Anterior cingulate cortex (tissue), 58 donors: ENCODE measurements at places on chromosomes 11 and 22.

GRCh38 chr22:43860831-43861230 is 1.5 kb downstream of the SULT4A1 start:
- no peak for DNase-seq

DNA sequence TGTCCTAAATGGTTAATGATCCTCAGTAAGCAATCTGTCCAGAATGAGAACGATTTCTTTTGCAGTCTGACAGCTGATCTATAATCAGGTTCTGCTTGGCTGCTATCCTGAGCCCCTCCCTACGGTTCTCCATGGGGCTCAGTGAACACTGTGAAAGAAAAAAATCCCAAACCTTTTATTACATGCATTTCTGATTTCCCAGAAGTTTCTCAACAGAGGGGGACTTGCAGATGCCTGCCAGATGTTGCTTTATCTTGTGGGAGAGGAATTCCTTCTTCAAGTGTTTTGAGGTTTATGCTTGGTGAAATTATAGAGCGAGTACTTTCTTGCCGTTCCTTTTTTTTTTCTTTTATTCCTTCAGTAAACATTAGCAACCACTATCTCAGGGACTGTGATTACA is 531.9 kb upstream of the ISX start:
- DNase-seq = no peak

GRCh38 chr11:8532475-8532874 is 61.6 kb downstream of the STK33 start:
- DNase-seq = no peak

- no peak for DNase-seq
Measured at GRCh38 chr11:96146765-96147164, 196.2 kb downstream of the MAML2 start.

DNA sequence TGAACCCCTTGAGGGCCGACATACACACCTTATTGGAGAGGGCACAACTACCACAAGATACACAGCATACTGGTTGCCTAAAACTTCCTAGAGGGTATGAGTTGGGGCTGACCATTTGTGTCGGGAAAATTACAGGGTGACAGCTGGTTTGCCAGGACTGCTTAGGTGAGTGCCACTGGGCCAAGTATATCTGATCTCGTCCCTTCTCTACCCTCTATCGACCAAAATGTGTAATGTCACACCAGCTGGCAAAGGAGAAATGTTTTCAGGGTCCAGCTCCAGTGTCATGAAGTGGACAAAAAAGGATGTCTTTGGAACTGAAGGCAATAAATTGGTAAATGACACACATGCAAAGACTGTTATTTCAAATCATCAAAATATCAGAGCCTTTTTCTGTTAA is 126.1 kb downstream of the PGR start:
- no peak for DNase-seq

GRCh38 chr11:130261571-130261970 is 53.1 kb downstream of the ZBTB44 start:
- peak; percentile 13 for DNase-seq

GRCh38 chr11:106507645-106508306 is 430.3 kb downstream of the AASDHPPT start:
- DNase-seq = no peak

DNA sequence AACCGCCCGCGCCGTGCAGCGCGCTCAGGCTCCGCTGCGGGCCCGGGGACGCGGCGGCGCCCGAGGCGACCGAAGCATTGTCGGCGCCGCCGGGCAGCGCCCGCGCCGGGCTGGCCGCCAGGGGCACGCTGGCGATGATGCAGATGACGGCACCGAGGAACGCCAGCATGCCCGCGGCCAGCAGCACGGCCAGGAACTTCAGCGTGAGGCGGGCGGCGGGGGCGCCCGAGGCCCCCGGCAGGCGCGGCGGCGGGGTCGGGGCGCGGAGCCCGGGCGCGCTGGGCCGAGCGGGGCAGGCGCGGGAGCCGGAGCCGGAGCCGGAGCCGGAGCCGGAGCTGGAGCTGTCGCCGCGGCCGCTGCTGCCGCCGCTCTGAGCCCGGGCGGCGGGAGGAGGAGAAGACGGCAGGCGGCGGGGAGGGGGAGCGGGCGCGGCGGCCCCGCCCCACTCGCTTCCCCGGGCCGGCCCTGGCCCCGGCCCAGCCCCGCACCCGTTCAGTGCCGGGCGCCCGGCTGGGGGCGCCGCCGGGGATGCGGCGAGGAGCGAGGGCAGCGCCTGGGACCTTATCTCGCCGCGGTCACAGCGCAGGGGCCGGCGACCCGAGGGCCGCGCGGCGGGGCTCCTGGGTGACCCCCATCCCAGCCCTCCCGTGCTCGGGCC is at the start of gene NPTXR:
Gene NPTXR (minus strand): TSS at position 372 of the 658 bp plus-strand sequence.
- peak; percentile 60 for DNase-seq

DNA sequence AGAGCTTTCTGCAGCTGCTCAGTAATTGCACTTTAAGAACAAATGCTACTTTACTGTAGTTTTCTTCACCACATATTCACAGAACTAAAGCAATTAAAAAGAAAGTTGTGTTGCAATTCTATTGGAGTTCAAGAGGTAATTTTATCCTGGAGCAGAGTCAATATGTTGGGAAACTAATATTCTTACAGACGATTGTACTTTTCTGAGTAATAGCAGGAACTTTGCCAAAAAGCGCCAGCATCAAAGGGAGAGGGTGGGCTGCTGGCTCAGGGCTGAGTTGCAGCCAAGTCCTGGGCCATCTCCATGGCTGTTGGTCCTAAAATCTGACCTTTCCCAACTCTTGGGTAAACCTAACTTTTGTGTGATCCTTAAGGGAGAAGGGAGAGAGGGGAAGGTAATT is 73.6 kb upstream of the MYO18B start:
- DNase-seq = no peak

DNA sequence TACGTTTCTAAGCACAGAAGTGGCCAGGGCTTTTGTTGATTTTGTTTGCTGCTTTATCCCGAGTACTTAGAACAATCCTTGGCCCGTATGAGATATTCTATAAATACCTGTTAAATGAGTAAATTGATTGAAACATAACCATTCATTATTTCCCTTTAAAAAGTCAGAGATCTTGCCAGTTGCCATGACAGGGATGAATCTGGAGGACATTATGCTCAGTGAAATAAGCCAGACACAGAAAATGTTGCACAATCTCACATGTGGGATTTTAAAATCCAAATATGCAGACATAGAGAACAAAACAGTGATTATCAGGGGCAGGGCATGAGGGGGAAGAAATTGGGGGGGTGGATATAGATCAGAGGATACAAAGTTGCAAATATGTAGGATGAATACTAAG is 1240.1 kb downstream of the LRRC4C start:
- DNase-seq = no peak

- DNase-seq = no peak
Measured at GRCh38 chr22:48407256-48407955, 1420.3 kb downstream of the BRD1 start.

DNA sequence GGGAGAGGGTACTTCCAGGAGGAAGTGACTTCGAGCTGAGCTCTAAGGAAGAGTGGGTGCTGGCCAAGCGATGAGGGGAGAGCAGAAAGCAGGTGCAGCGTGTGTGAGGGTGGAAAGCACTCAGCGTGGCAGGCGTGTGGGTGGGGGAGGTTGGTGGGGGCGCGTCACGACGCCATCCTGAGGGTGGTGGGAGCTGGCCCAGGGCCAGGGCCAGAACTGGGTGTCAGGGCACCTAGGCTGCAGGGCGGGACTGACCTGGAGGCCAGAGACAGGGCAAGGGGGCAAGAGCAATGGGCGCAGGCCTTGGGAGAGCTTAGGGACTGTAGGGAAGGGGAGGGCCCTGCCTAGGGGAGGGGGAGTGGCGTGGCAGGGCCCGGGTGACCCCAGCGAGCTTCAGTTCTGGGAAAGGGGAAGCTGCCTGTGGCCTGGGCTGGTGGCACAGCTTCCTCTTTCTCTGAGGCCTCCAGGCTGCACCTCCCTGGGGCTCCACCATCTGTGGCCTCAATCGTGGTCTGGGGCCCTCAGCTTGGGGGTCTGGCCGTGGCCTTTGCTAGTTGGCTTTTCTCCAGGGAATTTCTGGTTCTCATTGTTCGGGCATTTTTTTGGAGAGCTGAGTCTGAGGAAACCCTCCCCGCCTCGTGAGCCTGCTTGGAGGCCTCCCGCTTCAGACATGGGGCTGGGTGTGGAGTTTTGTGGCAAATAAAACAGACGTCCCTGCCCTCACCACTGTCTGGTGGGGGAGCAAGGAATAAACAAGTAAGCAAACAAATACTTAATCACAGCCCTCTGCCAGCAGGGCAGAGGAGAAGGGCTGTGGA is 8.9 kb downstream of the RELT start:
- DNase-seq = peak; percentile 44

DNA sequence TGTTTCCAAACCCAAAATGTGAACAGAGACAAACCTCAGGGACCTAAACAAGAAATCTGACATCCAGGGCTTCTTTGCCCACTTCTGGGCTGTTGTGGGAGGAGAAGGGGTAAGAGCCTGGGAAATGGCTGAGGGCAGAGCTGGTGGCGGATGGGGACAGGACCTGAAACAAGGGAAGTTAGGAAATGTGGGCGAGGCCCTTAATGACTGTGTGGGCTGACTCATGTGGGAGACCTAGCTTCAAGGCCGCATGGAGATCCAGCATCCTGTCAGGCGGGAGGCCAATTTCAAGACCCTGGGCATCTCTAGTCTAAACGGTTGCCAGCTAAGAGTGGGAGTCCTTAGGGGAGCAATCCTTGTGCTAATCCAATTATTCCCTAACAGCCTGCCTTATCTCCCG is 2.1 kb upstream of the OAF start:
- no peak for DNase-seq

DNA sequence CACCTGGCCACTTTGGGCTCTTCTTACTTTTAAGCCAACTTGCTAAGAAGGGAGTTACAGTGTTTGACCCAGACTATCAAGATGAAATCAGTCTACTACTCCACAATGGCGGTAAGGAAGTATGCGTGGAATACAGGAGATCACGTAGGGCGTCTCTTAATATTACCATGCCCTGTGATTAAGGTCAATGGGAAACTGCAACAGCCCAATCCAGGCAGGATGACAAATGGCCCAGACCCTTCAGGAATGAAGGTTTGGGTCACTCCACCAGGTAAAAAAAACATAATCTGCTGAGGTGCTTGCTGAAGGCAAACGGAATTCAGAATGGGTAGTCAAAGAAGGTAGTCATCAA is 1.0 kb upstream of the YPEL4 start:
- DNase-seq = no peak

GRCh38 chr22:40628354-40629042 is 8.0 kb downstream of the MRTFA start:
- DNase-seq = no peak

GRCh38 chr11:61958590-61958989 is 8.4 kb downstream of the BEST1 start:
- no peak for DNase-seq

DNA sequence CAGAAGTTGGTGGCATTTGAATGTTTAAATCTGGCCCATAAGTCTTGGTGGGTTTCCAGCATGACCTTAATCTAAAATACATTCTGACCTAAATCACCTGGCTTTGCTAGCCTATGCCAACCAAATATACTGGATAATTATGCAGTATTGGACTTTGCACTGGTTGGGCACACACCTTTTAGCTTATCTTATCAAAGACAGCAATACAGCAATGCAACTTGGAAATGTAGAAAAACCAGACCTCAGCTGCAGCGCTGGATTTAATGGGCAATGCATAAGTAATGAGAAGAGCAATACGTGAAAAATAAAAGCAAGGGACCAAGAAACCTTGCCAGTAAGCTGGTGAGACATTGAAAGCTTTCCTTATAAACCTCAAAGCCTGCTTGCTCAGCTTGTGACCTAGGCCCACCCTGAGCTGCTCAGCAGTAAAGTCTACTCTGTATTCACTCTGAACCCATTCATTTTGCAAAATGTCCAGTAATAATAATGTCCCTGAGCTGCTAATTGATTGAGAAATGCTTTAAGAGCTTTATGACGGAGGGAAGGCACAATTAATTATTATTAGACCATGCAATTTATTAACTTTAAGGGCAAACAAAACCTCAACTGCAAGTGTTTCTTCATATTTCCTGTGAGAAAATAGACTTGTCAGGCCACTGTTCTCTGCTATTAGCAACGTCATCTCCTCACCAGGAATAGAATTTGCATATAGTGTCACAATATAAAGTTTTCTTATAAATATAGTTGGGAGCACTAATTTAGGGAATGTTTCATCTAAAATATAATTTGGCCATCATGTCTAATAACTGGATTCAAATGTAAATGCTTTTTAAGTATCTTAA is 49.4 kb upstream of the CEP295 start:
- DNase-seq = no peak

GRCh38 chr11:65573391-65574079 is 1.2 kb downstream of the FAM89B start:
- no peak for DNase-seq

- no peak for DNase-seq
Measured at GRCh38 chr11:45525393-45525792, 140.0 kb downstream of the CHST1 start.

DNA sequence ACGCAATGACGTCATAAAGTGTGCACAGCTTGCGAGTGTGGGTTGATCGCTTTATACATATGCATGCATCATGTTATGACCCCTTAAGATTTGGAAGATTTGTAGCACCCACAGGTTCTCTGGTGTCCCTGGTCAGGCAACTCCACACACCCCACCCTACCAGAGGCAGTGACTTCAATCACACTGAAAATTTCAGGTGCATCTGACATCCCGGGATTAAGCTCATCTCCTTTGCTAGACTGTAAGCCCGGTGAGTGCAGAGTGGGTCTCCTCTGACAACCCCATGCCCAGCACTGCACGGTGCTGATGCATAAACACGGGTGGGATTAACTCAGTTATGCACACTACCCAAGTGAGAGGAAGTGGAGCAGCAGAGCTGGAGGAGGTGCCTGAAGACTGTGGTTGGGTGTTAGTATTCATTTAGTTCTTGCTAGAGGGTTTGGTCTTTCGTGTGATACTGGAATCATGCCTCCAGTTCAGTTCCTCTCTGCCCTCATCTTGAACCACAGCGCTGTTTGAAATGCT is 6.5 kb downstream of the ARSA start:
- no peak for DNase-seq

GRCh38 chr11:60145677-60146076 is 37.2 kb downstream of the MS4A6A start:
- DNase-seq = no peak

DNA sequence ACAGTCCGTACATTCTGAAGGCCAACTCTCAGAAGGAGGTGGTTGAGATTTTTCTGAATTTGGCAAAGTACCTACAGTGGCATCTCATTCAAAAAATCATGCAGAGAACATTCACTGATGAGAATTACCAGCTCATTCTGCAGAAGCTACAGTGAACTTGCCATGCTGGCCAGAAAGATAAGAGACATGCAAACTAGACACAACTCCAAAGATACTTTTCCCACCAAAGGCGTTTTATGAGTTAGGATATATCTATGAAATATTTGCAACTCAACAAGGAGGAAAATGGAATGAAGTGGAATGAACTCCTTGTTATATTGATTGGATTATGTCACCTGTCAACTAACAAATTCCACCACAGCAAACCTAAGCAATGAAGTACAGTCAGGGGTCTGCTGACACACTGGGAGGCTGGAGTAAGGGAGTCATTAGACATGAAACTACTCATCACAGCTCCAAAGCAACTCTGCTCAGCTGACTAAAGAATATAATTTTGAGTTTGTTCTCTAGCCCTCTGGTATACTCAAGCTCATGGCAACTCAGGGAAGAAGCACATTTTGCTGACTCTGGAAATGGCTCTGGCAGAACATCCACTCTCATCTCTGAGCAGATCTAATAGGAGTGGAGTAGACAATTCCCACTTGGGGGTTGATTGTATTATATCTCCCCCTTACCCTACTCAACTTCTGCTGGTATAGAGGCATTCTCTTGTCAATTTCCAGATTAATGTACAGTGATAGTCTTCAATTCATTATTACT is 22.9 kb downstream of the MAML2 start:
- DNase-seq = no peak

- DNase-seq = no peak
Measured at GRCh38 chr11:70935006-70935768, 317.2 kb downstream of the SHANK2 start.

GRCh38 chr22:46619830-46620501 is at the start of gene GRAMD4:
GRAMD4 (plus strand) TSS chr22:46620386; CDS start chr22:46626800, 6,414 bp downstream.
- peak; percentile 75 for DNase-seq
